Osteocyte (in vitro differentiated cells): ENCODE measurements at places on chromosomes 4 and X. TPM values are rescaled to one million over a fixed set of nuclear protein-coding genes. Genes with fewer than 3 reads are reported as not detected.
A peak's percentile ranks its signal among the peaks of the same experiment; 100 is the strongest.

DNA sequence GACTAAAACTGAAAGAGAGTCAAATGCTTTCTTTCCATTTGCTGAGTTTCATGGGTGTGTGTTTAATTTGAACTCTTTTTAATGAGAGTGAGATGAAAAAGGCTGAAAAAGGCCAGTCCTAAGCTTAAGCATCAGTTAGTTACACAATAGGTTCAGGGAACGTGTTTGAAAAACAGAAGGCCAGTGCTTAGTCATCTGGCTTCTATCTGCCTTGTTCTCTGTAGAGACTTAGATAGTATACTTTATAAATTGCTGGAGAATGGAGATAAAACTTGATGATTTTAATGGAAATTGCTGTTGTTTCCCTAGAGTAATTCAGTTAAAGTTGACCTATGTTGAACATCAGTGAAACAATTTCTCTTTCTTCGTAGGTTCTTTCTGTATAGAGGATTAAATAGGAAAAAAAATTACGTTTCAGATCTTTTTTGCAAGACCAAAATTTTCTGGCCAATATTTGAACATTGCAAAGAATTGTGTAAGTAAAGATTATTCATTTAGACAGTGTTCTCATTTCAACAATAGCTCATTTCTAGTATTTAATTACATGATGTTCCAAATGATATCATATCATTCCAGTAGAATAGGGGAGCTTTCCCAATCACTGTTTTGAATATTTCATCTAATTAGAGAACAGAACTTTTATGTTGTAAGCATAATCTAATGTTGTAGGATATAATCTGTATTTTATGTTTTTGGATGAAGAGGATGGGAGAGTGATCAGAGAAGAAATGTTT is 1088.8 kb downstream of the ADGRL3 start:
- no peak for DNase-seq

DNA sequence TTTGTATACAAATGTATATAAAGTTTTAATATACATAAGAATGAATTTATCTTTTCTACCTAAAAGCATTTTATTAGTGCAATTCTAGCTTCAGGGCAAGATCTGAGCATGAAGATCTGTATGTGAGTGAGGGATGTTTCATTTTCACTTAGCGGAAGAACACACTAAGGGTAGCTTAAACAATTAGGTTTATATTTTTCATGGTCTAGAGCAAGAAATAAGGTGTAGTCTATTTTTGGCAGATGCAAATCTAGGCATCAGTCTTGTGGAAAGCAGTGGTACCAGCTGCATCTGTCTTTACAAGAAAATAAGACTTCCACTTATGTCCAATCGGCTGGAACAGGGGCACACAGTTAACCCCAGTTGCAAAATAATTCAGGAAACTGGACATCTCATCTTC is 433.3 kb downstream of the ADAM29 start:
- DNase-seq = no peak

DNA sequence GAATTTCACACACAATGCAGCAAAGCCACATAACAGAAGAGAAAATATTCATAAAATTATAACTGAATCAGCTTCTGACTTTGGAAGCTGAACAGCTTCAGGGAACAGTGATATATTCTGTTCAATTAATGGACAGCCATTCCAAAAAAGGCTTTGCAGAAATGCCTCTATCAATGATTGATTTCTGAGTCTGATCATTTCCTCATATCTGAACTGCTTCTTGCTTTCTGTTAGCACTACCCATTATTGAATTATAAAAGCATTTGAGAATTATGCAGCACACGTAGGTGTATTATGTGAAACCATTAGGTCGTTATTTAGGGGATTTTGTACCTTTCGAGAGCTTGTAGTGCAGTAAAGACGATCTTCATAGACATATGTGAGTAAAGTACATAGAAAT is 159.6 kb downstream of the STIM2 start:
- DNase-seq = no peak

DNA sequence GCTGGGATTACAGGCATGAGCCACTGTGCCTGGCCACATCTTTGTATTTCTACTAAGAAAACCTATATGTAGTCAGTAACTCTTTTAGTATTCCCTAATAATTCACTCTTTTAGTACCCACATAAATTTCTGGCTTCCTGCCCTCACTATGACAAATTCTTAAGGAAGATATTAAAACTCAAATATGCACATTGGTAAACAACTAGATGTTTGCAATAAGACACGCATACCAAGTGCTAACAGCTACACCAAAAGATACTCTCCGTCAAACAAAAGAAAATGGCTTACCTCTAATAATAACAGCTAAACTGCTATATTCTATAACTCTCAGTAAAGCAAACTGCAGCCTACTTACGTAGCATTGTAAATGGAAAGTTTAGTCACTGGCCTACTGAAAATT is 6.3 kb downstream of the UBA6 start:
- no peak for DNase-seq

- DNase-seq = peak; percentile 99
Observed at GRCh38 chrX:108091264-108091877, at the start of the genes ATG4A and PSMD10. Gene ATG4A, plus strand, starts transcription at chrX:108091778. Its CDS starts 49 bp downstream, at chrX:108091827. Gene PSMD10, minus strand, starts transcription at chrX:108091542. Its CDS starts 22 bp downstream, at chrX:108091520.

- no peak for DNase-seq
Observed at GRCh38 chr4:55256787-55257186, 89.3 kb upstream of the SRD5A3 start.

DNA sequence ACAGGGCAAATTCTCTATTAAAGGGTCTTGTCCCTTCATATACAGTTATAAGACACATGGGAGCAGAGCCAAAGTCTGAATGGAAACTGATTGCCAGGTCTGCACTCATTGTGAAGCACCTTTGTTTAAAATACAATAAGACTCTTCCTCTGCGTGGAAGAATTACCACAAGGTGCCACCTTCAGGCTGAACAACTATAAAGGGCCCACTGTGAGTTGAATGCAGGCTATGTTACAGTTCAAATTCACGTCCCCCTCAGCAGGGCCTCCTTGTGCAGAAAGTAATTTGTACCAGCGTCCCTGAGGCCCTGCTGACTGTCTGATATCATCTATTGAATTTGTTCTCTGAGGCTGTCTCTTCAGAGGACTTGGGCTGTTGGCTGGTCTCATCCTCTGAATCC is 225.8 kb upstream of the TEX13C start:
- DNase-seq = no peak

DNA sequence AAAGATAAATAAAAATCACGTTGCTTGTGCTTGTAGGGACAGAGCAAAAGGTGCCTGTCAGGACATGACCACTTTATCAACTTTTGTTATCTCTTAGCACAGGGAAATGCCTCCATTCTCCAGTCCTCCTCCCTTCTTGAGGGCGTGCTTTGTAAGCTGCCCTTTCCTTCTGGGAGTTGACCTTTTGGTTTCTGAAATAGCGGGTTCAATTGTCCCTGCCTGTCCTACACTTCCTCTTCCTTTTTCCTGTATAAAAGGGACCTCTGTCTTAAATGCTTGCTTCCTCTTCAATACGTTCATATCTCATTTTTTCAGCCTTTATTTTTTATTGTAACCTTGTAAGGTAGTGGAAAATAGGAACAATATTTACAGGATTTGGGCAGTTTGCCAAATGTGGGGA is 153.5 kb downstream of the SH3BGRL start:
- no peak for DNase-seq

MSX1 gene
- 2.2 and 3.5 TPM in 2 replicates for total RNA-seq

LARP7 gene
- 33.1 and 43.3 TPM in 2 replicates for total RNA-seq

DHX15 gene
- total RNA-seq = 101 and 102 TPM in 2 replicates

AREG gene
- 0.50 and 0.64 TPM in 2 replicates for total RNA-seq
